ENCODE measurements at places on chromosomes 13 and 19.
A peak's percentile ranks its signal among the peaks of the same experiment; 100 is the strongest.

- no peaks in the 10 kb centered on the region for H3K27me3 ChIP-seq
- peak overlapping the region; percentile 12 for H3K4me3 ChIP-seq
- peak overlapping the region; percentile 86 for H3K27ac ChIP-seq
- peaks cover 25% of the 10 kb centered on the region for H3K4me1 ChIP-seq
These were observed 37.8 kb downstream of the ELF1 start for GRCh38 chr13:40981361-40981760.

DNA sequence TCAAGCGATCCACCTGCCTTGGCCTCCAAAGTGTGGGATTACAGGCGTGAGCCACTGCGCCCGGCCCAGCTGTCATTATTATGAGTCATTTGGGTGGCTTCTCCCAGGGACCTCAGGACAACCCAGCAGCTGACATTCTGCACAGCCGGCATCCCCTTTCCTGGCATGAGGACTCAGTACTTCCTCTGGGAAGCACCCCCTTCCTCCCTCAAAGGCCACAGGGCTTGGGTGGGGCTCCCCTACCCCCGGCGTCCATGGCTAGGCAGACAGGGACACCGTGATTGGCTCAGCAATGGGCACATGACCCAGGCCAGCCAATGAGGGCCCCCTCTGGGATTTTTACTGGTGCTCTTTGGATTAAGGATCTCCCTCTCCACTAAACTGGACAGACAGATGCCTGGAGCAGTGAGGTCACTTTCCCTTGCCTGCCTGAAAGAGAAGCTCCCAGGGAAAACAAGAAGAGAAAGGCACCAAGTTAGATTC lies 6.0 kb downstream of the KANK2 start:
- H3K36me3 ChIP-seq: peaks cover 53% of the 10 kb centered on the region
- peaks cover 71% of the 10 kb centered on the region for H3K4me1 ChIP-seq
- H3K27me3 ChIP-seq: no peaks in the 10 kb centered on the region
- H3K4me3 ChIP-seq: no peak overlapping the region
- DNase-seq: no peak

DNA sequence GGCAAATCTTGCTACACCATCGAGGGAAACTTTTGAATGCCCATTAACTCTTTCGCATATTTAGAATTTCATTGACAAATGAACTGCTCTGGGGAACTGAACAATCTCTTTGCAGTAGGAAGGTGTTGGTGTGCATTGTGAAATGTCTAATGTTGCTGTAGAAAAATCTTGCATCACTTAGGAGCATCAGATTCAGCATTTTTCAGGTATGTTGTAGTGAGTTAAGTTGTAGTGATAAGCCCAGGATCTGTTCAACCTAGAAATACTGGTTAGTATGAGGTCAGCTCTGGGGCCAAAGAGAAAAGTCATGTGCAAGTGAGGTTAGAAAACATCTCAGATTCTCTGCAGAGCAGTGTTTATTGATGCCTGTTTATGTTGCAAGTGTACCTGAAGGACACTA lies 4.1 kb downstream of the FRY start:
- H3K36me3 ChIP-seq: no peaks in the 10 kb centered on the region
- H3K27ac ChIP-seq: peak overlapping the region; percentile 24
- no peaks in the 10 kb centered on the region for H3K27me3 ChIP-seq
- no peak for DNase-seq
- H3K4me1 ChIP-seq: peaks cover 46% of the 10 kb centered on the region
- H3K4me3 ChIP-seq: no peak overlapping the region

- H3K36me3 ChIP-seq: no peaks in the 10 kb centered on the region
- H3K27me3 ChIP-seq: peaks cover 15% of the 10 kb centered on the region
- no peak overlapping the region for H3K27ac ChIP-seq
- no peak overlapping the region for H3K4me3 ChIP-seq
These were observed 27.1 kb downstream of the POU4F1 start for GRCh38 chr13:78576261-78576660.

GRCh38 chr13:75723901-75724300 lies 87.8 kb downstream of the LMO7 start:
- H3K36me3 ChIP-seq: no peaks in the 10 kb centered on the region
- peaks cover 4% of the 10 kb centered on the region for H3K4me1 ChIP-seq
- peak overlapping the region; percentile 71 for H3K27ac ChIP-seq
- no peak overlapping the region for H3K4me3 ChIP-seq
- H3K27me3 ChIP-seq: no peaks in the 10 kb centered on the region
- no peak for DNase-seq

DNA sequence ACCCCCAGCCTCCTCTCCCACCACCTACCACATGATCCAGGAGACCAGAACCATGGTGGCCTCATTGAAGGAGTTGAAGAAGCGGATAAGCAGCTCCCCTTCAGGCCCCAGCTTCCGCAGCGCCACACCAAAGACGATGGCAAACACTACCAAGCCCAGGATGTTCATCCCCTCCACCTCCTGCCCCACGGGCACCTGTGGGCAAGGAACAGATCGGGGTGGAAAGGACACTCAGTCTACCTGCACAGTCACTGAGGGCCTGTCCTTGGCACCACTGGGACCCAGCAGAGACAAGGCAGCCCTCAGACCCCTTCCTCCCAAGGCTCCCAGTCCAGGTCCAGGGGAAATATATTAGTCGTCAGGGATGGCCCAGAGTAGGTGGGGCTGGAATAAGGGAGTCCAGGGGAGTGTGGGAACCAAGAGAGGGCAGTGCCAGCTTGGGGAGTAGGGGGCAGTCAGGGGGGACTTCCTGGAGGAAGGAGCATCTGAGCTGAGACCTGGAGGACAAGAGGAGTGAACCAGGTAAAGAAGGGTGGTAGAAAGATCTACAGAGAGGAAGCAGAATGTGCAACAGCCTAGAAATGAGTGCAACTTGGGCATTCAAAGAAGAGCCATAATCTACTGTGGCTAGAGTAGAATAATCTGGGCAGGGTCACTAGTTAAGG lies 5.9 kb downstream of the SLC1A5 start:
- no peak overlapping the region for H3K4me3 ChIP-seq
- H3K36me3 ChIP-seq: no peaks in the 10 kb centered on the region
- H3K27ac ChIP-seq: no peak overlapping the region
- DNase-seq: no peak
- H3K4me1 ChIP-seq: peaks cover 25% of the 10 kb centered on the region

GRCh38 chr19:1579222-1579621 lies 11.1 kb upstream of the MEX3D start:
- no peaks in the 10 kb centered on the region for H3K27me3 ChIP-seq
- no peak for DNase-seq
- H3K4me1 ChIP-seq: no peaks in the 10 kb centered on the region
- H3K36me3 ChIP-seq: peaks cover 78% of the 10 kb centered on the region
- no peak overlapping the region for H3K27ac ChIP-seq
- no peak overlapping the region for H3K4me3 ChIP-seq

DNA sequence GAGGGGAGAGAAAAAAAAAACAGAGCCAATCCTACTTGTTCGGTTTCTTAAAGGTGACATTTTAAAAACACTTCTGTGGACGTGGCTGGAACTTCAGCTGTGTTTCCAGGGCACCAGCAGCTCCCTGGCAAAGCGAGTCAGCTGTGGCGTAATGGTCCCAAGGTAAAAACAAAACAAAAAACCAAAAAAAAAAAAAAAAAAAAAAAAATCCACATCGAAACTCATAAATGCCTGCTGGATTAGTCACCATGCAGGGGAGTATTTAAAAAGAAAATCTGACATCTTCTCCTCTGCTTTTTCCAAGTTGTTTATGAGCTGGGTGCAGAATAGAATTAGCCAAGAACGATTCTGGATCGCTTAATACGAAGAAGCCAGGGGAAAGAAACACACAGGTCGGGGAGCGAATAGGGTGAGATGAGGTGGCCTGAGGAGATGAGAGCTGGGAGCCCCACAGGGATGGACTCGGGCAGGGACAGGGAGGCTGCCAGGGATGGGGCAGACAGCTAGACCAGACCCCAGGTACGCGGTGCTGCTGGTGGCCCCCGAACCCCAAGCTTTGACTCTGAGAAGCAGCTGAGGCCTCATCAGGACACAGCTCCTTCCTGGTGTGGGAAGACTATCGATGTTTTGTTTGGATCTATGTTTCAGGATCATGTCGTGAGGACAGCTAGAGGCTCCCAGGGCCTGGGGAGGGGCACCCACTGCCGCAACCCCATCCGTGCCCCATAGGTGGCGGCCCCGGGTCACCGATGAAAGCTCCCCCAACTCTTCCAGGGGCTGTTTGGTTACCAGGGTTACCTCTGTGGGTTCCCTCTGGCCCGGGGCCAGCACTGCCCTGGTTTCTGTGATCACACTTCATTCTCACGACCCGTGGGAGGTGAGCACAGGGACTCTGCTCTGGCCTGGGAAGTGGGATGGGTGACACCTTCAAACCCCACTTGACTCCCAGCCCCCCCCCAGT lies 3.1 kb upstream of the CTXN1 start:
- peak; percentile 77 for DNase-seq
- H3K4me1 ChIP-seq: peaks cover 23% of the 10 kb centered on the region
- peaks cover 15% of the 10 kb centered on the region for H3K27me3 ChIP-seq
- peaks cover 54% of the 10 kb centered on the region for H3K36me3 ChIP-seq
- H3K27ac ChIP-seq: peak overlapping the region; percentile 3

Data from left lung (tissue), 14 donors.